ENCODE measurements at places on chromosomes 6 and 20. TPM values are rescaled to one million over a fixed set of nuclear protein-coding genes. Genes with fewer than 3 reads are reported as not detected.

DNA sequence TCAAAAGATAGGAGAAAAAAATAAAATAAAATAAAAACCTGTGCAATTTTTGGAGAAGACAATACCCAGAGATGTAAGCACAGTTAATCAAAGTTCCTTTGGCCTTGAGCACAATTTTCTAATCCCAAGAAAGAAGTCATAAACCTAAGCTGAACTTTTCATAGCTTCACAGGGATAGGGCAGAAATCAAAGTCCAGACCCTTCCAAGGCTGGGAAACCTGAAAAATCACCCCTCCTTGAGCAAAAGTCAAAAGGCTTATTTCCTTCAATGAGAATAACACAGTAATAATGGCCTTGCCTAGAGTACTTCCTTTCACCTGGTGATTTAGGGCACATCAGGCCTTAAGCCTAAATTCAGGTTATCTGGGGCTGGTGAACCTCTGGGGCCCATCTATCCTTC, 415.0 kb upstream of the BTBD3 start:
- DNase-seq = no peak

DNA sequence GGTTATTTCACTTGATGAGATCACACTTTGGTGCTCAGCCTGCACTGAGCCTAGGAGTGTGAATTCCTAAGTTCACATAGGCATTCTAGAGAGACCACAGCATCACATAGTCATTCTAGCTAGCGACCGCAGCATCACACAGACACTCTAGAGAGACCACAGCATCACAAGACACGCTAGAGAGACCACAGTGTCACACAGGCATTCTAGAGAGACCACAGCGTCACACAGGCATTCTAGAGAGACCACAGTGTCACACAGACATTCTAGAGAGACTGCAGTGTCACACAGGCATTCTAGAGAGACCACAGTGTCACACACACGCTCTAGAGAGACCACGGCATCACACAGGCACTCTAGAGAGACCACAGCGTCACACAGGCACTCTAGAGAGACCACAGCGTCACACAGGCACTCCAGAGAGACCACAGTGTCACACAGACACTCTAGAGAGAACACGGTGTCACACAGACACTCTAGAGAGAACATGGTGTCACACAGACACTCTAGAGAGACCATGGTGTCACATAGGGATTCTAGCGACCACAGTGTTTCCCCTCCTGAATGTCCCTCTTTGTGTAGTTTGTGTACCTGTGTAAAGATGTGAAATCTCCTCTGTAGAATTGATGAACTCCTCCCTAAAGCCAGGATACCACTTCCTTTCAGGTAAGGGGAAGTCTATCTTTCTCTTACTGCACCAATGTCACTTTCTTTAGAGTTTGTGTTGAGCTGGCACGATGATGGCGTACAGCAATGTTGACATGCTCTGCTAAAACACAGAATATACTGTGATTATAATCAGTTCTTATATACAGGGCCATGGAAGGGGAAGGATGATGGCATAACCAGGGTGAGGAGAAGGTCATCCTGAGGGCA, 169.4 kb downstream of the ZDHHC14 start:
- DNase-seq = no peak

- no peak for DNase-seq
Measured at GRCh38 chr6:383856-384255, 7.7 kb upstream of the IRF4 start.

GRCh38 chr6:22053391-22053997, 243.3 kb downstream of the PRL start:
- DNase-seq = no peak

Gene RRP36
- total RNA-seq = 108 TPM

Gene TFAP2B
- not detected for total RNA-seq

All from cardiac muscle cell (in vitro differentiated cells and primary cell).